ENCODE measurements at places on chromosomes 7 and 10.

GRCh38 chr7:22622116-22622785, 104.7 kb upstream of the IL6 start:
- no peak for DNase-seq

DNA sequence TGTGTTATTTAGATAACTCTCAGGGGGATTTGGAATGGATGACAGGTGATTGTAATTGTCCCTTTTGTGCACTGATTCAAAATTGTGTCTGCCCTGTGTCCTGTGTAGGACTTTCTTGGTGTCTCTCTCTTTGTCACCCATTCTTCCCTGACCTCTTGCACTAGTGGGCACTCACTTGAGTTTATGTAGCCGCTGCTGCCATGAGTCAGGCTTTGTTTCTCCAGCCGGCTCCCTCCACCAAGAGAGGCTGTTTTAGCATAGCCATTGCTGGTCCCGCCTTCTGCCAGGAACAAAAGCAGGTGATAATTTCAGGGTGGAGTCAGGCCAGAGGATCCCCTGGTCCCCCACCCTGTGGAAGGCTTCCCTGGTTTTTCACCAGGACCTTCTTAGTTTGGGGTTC, 8.4 kb downstream of the COL17A1 start:
- DNase-seq, result no peak

GRCh38 chr10:22222236-22223190, 4.7 kb upstream of the EBLN1 start:
- DNase-seq, result no peak

DNA sequence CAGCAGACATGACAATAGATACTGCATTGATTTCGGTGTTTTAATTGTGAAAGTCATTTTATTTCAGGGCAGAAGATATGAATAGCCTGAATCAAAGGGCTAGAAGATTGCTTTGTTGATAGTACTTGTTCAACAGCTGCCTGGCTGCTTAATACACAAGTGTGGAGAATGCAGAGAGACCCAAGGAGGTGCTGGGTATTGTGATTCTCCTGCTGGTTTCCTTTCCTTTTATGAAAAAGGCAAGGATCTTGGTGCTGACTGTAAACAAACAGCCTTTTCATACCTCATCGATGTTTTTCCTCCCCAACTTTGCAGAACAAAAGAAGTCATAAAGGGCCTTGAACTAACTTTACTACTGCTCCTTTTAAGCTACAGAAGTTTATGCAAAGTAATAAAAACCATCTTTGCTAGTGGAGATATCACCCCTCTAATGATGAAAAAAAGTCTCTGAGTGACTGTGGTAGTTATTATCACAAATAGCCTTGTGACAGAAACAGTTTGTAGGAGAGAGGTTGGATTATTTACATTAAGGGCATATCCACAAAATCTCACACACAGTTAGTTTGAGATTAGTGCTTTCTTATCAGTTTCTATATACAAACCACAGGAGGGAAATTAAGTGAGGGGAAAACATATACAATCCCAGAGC, 800.0 kb downstream of the LRMDA start:
- no peak for DNase-seq

GRCh38 chr7:7614018-7614741, 26.4 kb upstream of the UMAD1 start:
- no peak for DNase-seq

GRCh38 chr10:11893749-11894278, 70.7 kb downstream of the PROSER2 start:
- DNase-seq, result no peak

- DNase-seq, result no peak
Observed at GRCh38 chr7:130926001-130926691, 192.1 kb upstream of the KLF14 start.

GRCh38 chr7:70586822-70587221, 545.1 kb upstream of the GALNT17 start:
- DNase-seq, result no peak

GRCh38 chr10:31120961-31121685, 89.5 kb upstream of the ZNF438 start:
- DNase-seq, result no peak

DNA sequence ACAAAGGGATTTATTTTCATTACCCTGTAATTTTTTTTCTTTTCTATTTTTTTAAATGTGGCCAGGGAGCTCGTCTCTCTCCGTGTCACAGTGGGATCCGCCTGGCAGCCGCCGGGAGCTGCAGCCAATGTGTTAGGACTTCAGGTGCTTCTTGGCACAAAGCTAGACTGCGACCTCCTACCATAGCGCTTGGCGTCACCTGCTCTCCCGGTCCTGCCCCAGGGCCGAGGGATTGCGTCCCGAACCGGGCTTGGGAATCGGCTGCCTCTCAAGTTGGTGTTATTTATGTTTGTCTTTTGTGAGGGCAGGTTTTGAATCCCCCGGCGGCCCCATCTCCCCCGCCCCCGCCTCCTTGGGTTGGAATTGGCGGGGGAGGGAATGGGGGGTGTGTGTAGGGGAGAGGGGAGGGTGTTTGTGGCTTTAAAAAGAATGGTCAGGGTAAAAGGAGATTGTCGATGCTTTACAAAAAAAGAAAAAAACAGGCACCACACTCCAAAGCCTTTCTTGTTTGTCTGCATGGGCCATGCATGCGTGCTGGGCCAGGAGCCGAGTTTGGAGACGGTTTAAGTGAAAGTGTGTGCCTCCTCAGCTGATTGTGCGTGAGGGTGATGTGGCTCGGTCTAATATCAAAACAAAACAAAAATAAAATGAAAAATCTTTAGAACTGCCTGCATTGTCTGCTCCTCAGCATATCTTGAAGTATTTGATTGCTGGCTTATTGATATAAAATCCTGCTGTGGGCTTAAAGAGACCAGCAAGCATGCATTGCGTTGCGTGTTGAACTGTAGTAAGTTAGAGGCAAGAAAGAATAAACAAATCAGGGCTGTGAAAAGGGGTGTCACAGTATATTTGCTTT, 1.2 kb downstream of the PPP1R9A start:
- peak; percentile 70 for DNase-seq

- peak; percentile 29 for DNase-seq
Observed at GRCh38 chr10:44046605-44047004, 338.3 kb downstream of the CXCL12 start.

- no peak for DNase-seq
Observed at GRCh38 chr10:74624501-74624900, 201.9 kb upstream of the KAT6B start.

DNA sequence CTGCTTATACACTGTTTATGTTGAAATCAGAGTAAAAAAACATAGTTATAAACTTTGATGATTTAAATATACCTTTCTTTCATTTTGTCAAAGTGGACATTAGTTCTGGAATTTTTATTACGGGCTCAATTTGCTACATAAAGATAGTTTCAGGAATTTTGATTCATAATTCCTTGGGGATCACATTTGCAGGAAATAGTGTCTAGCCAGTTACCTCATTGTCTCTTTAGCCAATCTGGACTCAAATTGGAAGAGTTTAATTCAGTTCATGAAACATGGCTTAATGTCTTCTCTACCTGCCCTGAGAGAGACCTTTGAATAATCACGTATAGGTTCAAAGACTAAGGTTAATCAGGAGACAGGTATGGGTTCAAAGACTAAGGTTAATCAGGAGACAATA, 262.6 kb downstream of the HGF start:
- no peak for DNase-seq

- DNase-seq, result no peak
Observed at GRCh38 chr7:16670021-16670420, 24.0 kb downstream of the BZW2 start.

DNA sequence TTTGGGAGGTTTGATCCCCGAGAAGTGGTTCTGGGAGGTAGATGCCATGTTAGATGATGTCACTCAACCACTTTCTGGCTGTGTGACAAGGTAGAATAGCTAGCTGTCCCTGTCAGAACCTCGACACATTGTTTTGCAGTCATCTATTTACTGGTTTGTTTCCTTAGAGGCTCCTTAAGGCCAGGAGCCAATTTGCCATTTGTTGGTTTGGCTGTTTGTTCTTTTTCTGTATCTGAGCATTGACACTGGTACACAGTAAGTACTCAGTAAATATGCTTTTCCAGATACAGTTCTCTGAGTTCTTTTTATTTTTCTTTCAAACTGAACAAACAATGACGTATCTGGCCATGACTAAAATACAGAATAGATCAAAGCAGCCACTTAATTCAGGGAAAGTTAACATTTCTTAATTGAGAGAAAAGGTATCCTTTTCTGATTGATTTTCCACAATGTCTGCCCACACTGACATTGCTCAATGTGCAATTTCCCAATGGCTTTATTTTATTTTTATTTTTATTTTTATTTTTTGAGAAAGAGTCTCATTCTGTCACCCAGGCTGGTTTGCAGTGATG, 121.6 kb downstream of the SPAG6 start:
- no peak for DNase-seq

- no peak for DNase-seq
Observed at GRCh38 chr7:69967689-69968450, 369.6 kb downstream of the AUTS2 start.

- no peak for DNase-seq
Observed at GRCh38 chr10:80066809-80067208, 11.7 kb upstream of the TMEM254 start.

GRCh38 chr10:22133749-22134624, 83.8 kb downstream of the EBLN1 start:
- no peak for DNase-seq

DNA sequence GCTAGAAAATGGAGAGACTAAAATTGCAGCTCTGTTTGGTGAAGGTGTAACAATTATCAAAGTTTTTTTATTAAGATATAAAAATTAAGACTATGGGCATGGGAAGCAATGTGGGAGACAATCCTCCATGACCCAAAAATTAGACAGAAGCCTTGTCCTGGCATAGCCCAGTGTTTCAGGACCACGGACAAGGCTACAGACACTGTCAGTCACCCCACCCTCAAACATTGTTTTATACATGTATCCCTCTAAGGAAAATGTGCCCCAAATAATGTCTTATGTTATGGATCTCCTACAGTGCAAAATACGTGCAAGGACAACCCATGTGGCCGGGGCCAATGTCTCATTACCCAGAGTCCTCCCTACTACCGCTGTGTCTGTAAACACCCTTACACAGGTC, 24.0 kb downstream of the HABP2 start:
- no peak for DNase-seq

GRCh38 chr7:78535655-78536054, 737.1 kb downstream of the PHTF2 start:
- DNase-seq, result no peak

DNA sequence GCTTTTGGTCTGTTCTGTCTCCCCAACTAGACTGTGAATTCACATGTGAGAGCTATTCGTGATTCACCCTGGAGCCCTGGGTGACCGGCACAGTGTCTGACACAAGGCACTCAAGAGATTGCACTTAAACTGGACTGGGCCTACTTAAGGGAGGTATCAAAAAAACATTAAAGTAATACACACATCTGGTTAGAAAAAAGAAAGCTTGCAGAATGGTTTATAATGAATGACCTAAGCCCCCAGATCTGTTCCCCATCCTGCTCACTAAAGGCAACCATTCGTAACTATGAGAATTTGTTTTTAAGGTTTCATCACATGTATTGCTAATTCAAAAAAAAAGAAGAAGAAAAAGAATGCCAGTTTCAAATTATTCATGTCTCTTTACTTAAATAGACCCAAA, 74.5 kb downstream of the DGKI start:
- DNase-seq, result no peak

- DNase-seq, result no peak
Observed at GRCh38 chr10:88886557-88886956, 6.5 kb downstream of the STAMBPL1 start.

DNA sequence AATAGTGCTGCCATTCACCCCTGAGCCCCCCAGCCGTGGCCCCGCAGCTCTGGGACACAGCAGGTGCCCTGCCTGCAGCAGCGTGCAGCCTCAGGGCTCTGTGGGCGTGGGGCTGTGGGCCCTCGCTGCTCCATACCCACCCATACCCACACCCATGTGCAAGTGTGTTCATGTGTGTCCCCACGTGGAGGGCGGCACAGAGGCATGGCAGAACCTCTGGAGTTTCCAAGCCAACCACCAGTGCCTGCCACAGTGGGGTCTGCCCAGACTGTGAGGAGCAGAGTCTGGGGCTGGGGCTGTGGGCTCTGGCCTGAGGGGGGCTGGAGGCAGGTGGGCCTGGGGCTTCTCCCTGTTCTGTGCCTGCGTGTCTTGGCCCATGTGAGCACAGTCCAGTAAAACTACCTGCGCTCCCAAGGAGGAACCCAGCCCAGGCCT, 2.4 kb downstream of the PRAP1 start:
- no peak for DNase-seq

DNA sequence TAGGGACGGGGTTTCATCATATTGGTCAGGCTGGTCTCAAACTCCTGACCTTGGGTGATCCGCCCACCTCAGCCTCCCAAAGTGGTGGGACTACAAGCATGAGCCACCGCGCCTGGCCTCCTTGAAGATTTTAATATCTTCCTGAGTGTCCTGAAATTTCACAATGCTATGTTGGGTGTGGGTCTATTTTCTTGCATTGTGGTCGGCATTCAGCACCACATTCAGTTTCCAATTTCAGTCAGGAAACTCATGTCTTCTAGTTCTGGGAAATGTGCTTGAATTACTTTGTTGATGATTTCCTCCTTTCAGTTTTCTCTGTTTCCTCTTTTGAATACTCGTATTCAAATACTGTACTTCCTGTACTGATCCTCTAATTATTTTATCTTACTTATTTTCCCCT, 49.3 kb upstream of the IL6 start:
- DNase-seq, result no peak

GRCh38 chr10:71188201-71188600, 24.2 kb upstream of the UNC5B start:
- peak; percentile 40 for DNase-seq

- no peak for DNase-seq
Observed at GRCh38 chr10:111648046-111648445, 535.5 kb downstream of the GPAM start.
